ENCODE measurements at places on chromosomes 1 and 21. TPM values are rescaled to one million over a fixed set of nuclear protein-coding genes. Genes with fewer than 3 reads are reported as not detected.

Gene PER3
- total RNA-seq: 27.0 TPM

Gene B3GALT2
- total RNA-seq: 3.1 TPM

GRCh38 chr21:44947930-44948331 is 8.1 kb downstream of the SLX9 start:
- DNase-seq: peak; percentile 81

DNA sequence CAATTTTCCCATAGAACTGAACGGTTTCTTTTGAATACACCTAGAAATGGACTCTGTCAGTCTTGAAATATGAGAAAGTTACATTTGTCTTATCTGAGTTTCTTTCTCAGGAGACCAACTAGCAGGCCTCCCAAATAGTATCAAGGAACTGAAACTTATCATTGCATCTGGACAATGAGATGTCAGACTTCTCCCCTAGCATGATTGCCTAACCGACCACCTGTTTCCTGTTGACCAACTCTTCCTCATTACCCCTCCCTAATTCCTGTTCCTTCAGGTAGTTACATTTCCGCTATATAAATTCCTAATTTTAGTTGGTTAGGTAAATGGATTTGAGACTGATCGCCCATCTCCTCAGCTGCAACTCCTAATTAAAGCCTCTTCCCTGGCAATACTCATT is 1587.3 kb downstream of the NCAM2 start:
- no peak for DNase-seq

- peak; percentile 17 for DNase-seq
These were observed 269.8 kb downstream of the S1PR1 start for GRCh38 chr1:101506541-101507164.

GRCh38 chr1:152957561-152957960 is 10.6 kb downstream of the SPRR5 start:
- DNase-seq: no peak

GRCh38 chr1:94270801-94271203 is 33.4 kb upstream of the ARHGAP29 start:
- DNase-seq: no peak

All from adrenal gland (tissue), 19 donors.